Smooth muscle cell of trachea (primary cell): ENCODE measurements at places on chromosomes 6 and 20. TPM values are rescaled to one million over a fixed set of nuclear protein-coding genes. Genes with fewer than 3 reads are reported as not detected.

Gene MUC21
- total RNA-seq, result not detected in 2 replicates

Gene TNFRSF6B
- 24.3 and 66.5 TPM in 2 replicates for total RNA-seq

Gene CCM2L
- not detected in 2 replicates for total RNA-seq

Gene RAD21L1
- under 0.01 TPM in 1 of 2 replicates, not detected in the other for total RNA-seq

Gene ARMH2
- not detected in 2 replicates for total RNA-seq

Gene OR2H1
- not detected in 2 replicates for total RNA-seq

Gene CSTF1
- 44.9 and 52.8 TPM in 2 replicates for total RNA-seq

Gene BPIFB2
- total RNA-seq, result not detected in 2 replicates

Gene RFX6
- not detected in 2 replicates for total RNA-seq

Gene C6orf15
- not detected in 2 replicates for total RNA-seq

Gene DLL1
- total RNA-seq, result 0.15 and 3.0 TPM in 2 replicates

Gene MEP1A
- not detected in 2 replicates for total RNA-seq

Gene FOXF2
- total RNA-seq, result 55.7 and 70.8 TPM in 2 replicates

Gene ZKSCAN3
- 5.8 and 8.1 TPM in 2 replicates for total RNA-seq

Gene OPRL1
- total RNA-seq, result 1.9 and 5.8 TPM in 2 replicates

Gene SYNJ2
- 42.8 and 69.5 TPM in 2 replicates for total RNA-seq

Gene TPX2
- total RNA-seq, result 6.9 and 83.9 TPM in 2 replicates

Gene PCNA
- total RNA-seq, result 86.3 and 250 TPM in 2 replicates

Gene ZNF831
- total RNA-seq, result not detected in 2 replicates

Gene PARD6B
- total RNA-seq, result 0.44 and 0.66 TPM in 2 replicates
